ENCODE measurements at places on chromosomes 1 and 21.
A peak's percentile ranks its signal among the peaks of the same experiment; 100 is the strongest.

GRCh38 chr1:18921516-18922251 lies 19.3 kb upstream of the ALDH4A1 start:
- no peak for DNase-seq

GRCh38 chr1:79117376-79117775 lies 110.8 kb upstream of the ADGRL4 start:
- DNase-seq = no peak

- peak; percentile 42 for DNase-seq
Measured at GRCh38 chr1:156625436-156626078, 6.3 kb downstream of the HAPLN2 start.

DNA sequence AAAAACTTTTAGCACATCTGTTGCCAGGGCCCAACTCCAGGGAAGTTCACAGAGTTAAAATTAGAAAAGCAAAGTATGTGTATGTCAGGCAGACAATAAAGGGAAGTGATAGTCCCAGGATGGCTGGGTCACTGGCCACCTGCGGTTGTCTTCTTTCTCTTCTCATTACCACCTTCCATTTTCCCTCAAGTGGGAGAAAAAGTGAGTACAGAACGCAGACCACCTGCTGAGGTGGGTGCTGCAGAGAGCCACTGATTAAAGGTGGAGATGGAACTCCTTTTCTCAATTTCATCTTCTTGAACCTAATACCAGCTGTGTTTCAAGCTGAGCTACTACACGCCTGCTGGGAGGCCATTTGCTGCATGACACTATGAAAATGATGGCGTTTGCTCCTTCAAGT lies 88.8 kb upstream of the PDE4B start:
- no peak for DNase-seq

DNA sequence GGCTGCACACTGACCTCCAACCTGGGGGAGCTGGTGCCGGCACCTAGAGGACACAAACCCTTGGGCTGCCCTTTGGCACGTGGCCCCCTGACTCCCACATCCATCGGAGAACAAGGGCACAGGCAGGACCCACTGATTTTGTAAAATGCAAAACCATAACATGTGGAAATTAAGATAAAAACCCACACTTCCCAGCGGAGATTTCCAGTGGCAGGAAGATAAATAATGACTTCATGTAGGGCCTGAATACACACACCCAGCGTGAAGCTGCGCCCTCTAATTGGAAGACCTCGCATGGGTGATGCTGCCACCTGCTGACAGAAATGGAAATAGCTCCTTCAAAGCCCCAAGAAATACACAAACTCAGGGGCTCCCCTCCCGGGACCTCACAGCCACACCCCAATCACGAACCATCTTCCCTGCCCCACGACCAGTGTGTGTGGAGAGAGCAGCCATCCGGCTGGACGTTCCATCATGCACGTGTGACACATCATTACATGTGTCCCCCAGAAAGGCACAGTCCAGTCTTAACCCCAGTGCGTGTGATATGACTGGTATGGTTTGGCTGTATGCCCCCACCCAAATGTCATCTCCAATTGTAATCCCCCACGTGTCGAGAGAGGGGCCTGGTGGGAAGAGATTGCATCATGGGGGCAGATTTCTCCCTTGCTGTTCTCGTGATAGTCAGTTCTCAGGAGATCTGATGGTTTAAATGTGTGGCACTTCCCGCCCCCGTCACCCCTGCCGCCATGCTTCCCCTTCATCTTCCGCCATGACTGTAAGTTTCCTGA lies 5.7 kb upstream of the TPRG1L start:
- peak; percentile 57 for DNase-seq

DNA sequence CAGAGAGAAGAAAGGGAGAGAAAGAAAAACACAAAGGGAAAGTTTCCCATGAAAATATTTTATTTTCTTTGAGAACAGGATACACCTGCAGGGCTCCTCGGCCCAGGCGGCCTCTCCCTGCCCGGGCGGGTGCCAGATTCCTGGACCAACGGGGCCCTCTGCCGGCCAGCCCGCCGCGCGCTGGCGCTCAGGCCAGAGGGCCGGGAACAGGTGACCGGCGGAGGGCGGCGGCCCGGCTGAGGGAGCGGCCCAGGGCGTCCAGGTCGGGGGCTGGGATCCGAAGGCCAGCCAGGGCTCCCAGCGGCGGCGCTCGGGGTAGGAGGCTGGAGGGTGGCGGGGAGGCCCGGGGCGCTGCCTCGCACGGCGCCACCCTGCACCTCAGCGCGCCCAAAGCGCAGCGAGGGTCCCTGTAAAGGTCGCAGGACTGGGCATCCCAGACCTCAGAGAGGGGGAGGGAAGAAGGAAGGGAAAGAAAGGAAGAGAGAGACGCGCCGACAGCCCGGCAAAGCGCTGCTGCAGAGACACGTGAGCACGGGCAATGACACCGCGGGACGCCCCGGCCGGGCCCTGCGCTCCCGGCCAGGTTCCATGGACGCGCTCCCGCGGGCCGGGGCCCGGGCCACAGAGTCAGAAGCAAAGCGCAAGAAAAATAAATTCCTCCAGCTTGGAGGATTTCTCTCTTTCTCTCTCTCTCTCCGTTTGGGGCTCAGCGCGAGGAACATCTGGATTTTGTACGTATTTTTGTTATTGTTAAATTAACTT lies 927 bp downstream of the WNT9A start:
- DNase-seq = peak; percentile 37

GRCh38 chr1:29520571-29521437 lies 284.5 kb downstream of the PTPRU start:
- DNase-seq = no peak

DNA sequence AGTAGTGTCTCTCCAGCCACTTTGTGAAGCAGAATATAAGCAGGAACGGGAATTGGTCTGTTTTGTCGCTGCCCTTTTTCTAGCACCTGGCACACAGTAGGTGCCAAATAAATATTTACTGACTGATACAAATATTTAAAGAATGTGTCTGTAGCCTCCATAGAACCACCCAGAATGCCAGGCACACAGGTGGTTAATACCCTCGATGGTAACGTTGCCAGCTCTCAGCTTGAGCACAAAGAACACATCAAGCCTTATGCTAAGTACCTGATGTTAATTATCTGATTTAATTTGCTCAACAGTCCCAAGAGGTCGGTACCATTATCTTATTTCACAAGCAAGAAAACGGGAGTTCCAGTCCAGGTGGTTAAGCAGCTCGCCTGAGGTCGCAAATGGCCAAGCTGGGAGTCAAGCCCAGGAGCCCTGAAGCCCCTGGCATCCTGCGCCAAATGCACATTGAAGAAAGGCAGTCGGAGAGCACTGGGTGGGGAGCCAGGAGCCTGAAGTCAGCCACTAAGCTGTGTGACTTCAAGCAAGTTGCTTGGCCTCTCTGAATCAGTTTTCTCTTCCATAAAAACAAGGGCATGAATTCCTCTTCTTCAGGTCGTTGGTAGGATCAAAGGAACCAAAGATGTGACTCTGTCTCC lies 26.4 kb downstream of the HSPG2 start:
- DNase-seq = no peak

DNA sequence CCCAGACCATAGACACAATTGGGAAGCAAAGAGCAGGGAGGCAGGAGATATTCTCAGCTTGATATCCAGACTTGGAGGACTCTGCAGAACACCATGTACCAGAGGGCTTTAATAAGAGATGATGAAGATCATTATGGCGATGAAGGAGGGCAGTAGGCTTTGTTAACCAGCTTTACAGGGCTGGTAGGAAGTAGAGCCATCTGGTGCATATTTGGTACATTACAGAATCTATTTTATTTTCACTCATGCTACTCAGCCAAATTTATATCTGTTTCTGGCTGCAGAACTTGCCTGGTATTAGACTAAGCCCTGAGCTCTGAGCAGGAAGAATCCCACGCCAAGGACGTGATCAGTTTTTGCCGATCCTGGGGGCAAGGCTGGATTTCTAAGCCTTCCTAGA lies 61.8 kb upstream of the SYT6 start:
- no peak for DNase-seq

DNA sequence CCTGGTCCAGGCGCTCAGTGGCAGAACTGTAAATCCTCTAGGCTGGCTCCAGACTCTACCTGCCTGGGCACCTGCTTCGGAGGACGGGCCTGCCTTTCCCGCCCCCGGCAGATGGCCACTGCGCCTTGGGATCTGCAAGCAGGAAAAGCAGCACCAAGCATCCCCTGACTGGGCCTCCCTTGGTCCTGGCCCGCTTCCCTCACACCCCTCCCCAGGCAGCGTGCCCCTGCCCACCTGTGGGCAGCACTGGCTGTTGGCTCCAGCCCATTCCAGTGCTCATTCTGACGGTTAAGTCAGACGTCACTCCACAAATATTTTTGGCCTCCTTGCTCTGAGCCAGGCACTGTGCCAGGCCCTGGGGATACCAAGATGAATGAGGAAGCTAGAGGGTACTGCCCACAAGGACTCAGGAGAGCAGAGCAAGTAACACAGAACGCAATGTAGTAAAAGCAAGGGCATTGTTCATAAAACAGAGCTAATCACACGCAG lies 22.0 kb upstream of the BLACAT1 start:
- DNase-seq = no peak

DNA sequence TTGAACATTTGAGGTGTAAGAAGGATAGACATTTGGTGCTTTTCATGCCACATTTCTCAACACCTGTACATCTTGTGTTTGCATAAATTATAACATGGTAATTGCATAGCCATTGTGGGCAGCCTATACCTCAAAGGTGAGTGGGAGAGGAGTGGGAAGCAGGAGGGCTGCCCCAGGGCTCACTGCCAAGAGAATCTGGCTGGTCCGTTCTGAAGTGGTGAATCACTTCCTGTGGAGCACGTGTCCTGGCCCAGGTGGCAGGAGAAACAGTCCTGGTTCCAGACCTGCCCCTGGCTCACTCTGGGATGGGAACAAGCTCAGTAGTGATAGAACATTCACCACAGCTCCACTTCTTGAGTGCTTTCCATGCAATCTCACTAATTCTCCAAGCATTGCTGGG lies 11.6 kb upstream of the OLFML2B start:
- DNase-seq = no peak

DNA sequence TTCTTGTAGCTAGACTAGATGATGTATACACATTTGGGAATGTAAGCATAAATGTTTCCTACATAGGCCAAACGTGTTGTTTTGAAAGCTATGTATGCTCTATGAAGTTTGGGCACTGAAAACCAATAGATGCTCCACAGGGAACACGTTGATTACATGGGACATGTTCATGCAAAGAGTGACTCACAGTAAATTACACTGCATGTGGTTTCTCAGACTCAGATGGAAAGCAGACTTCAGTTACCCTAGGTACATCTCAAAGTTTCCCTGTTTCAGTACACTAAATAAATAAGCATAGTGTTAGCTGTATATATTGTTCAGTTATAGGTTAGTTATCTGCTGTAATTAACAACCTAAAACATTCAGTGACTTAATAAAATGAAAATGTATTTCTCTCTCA lies 301.9 kb upstream of the RUNX1 start:
- no peak for DNase-seq

DNA sequence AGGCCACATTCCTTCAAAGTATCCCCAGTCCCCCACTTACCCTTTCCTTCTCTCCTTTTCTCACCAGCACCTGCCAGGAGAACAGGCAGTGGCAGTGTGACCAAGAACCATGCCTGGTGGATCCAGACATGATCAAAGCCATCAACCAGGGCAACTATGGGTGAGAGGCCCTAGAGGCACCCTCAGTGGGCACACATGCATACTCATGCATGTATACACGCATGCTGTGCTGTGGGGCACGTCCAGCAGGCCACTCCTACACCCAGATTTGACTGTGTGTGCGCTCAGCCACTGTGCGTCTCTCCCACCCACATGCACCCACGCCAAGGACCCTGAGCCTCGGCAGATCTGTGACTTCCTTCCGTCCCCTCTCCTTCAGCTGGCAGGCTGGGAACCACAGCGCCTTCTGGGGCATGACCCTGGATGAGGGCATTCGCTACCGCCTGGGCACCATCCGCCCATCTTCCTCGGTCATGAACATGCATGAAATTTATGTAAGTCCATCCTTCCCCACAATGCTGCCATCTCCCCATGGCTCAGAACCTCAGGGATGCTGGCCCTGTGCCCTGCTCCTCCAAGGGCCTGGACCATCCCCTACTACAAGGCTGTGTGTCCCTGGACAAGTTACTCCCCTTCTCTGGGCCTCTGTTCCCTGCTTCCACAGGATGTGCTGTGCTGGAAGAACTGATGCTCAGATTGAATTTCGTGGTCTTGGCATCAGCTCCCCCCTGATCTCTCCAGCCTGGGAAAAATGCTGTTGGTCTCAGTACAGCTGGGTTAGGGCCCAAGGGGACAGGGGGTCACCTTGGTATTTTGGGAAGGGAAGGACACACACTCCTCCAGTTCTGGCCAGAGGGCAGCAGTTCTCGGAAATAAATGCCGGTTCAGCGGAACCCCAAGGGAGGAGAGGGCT lies 7.0 kb downstream of the TINAGL1 start:
- DNase-seq = no peak

DNA sequence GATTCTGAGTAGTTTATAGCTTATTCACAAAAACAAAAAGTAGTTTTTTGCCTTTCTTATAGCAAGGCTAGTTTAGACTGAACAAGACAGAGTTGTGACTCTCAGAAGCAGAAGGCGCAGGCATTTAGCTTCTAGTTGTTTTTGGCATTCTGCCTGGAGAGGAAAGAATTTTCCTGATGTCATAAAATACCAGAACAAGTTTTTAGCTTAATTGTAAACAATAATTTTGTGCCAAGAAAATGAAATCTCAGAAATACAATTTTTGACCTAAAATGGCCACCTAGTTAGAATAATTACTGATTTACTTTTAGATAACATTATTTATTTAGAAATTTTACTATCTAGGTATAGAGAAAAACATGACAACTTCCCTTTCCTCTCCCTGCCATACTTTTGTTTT lies 1.0 kb downstream of the DNAJB4 start:
- no peak for DNase-seq

- DNase-seq = no peak
Measured at GRCh38 chr21:18601146-18601545, 197.6 kb upstream of the TMPRSS15 start.

GRCh38 chr1:30976143-30976542 lies 67.6 kb upstream of the SDC3 start:
- DNase-seq = no peak

DNA sequence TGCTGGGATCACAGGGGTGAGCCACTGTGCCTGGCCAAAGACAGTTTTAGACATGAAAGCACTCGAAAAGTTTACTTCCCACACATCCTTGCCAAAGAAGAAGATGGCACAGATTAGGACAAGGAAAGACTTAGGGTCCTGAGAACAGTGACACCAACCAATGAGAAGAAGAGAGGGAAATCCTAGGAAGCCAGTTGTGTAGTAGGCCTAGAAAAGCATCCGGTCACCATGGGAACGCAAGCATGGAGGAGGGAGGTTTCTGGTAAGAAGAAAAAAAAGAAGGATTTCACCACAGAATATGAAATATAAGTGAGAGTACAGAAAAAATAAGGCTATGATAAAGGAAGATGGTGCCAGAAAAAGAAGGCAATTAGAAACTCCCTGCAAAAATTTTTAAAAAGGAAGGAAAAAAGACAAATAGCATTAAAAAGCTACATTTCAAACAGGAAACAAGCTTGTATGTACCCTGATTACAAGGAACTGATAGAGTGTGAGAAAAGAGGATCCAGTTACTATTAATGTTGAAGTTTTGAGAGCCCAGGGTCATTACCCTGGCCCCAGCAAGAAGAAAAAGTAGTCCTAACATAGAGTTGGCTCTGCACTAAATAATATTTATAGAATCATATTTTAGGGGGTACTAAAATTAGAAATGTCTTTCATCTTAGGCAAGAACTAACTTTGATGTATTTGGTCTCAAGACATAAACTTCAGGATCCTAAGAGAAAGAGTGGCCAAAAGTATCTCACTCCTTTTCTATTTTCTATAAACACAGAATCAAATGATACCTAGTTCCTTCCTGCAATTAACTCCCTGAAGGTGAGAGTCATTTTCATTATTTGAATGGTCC lies 16.1 kb downstream of the DIPK1A start:
- no peak for DNase-seq

- DNase-seq = no peak
Measured at GRCh38 chr1:37073152-37073853, 39.0 kb upstream of the GRIK3 start.

- no peak for DNase-seq
Measured at GRCh38 chr1:14599183-14599791, 802 bp downstream of the KAZN start.

All from activated CD4-positive, alpha-beta T cell treated with anti-CD3 and anti-CD28 coated beads for 1 hour (primary cell).